ENCODE measurements at places on chromosomes 13 and 19.

DNA sequence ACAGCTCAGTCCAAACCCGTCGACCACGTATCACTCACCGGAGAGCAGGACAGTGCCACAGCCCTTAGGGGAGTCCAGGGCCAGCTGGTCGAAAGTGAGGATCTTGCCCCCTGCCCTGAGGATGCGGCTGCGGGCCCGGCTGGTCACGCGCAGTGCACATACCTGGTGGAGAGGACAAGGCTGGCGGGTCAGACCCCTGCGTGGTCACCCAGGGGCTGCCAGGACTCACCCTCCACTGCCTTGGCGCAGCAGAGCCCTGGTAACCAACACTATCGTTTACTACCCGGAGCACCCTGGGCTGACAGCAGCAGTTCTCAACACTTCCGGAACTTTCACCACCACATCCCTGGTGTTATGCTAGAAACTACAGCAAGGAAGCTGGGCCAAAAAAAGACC is 1.2 kb upstream of the FAM83E start:
- peak; percentile 11 for DNase-seq

DNA sequence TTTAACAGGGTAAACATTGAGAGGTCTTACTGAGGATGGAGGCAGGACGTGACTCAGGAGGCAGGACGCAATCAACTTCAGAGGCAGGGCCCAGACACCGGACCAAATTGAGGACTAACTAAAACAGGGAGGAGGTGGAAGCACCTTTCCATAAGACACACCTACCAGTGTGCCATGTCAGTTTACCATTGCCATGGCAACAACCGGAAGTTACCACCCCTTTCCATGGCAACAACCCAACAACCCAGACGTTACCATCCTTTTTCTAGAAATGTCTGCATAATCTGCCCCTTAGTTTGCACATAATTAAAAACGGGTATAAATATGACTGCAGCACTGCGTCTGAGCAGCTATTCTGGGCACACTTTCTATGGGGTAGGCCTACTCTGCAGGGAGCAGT is 53.5 kb upstream of the SOX21 start:
- no peak for DNase-seq

DNA sequence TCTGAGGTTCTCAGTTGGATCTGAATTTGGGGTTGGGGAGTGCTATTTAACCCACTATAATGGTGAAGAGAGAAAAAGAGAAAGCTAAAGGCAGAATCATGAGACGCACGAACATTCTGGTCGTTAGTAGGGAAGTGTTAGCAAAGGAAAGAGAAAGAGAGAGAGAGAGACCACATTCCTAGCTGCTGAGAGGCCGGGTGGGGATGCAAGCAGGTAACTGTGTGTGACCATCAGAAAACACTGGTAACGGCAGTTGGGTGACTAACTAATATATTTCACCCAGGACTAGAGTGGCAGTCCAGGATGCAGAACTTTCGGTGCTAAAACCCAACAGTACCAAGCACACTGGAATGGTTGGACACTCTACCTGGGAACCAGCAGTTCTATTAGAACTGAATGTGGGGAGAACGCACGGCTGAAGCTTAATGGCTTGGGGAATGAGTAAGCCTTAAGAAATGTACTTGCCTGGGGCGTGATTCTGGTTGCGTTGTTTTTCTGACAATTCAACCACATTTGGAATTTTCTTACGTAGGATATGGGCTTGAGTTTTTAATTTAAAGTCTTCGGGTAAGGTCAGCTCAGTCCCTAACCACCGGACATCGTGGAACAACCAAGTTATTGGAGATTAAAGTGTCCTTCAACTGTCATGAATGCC is 130.2 kb downstream of the DNAJC15 start:
- no peak for DNase-seq

- no peak for DNase-seq
These were observed 8.6 kb downstream of the RFPL4AL1 start for GRCh38 chr19:55777528-55777927.

- peak; percentile 54 for DNase-seq
These were observed 2.5 kb downstream of the ATP5F1D start for GRCh38 chr19:1243768-1244692.

- DNase-seq = no peak
These were observed 38.4 kb downstream of the BRD4 start for GRCh38 chr19:15293781-15294491.

- no peak for DNase-seq
These were observed 811.4 kb downstream of the DACH1 start for GRCh38 chr13:71055644-71056043.

DNA sequence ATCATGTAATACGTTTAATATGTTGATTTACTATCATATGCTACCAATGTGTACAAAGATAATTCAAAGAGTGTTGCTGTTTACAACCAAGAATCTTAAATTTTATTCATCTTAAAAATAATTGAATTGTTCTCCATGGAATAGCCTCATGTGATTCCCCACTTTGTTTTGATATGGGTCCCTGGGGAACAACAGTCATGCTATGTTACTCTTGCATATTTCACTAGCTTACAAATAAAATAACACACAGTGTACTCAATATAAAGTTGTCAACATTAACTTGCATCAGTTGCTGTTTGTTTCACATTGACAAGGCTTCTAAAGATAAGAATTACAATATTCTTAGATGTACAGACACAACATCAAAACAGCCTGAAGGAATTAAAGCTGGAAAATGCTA is 2.3 kb downstream of the ENOX1 start:
- no peak for DNase-seq

DNA sequence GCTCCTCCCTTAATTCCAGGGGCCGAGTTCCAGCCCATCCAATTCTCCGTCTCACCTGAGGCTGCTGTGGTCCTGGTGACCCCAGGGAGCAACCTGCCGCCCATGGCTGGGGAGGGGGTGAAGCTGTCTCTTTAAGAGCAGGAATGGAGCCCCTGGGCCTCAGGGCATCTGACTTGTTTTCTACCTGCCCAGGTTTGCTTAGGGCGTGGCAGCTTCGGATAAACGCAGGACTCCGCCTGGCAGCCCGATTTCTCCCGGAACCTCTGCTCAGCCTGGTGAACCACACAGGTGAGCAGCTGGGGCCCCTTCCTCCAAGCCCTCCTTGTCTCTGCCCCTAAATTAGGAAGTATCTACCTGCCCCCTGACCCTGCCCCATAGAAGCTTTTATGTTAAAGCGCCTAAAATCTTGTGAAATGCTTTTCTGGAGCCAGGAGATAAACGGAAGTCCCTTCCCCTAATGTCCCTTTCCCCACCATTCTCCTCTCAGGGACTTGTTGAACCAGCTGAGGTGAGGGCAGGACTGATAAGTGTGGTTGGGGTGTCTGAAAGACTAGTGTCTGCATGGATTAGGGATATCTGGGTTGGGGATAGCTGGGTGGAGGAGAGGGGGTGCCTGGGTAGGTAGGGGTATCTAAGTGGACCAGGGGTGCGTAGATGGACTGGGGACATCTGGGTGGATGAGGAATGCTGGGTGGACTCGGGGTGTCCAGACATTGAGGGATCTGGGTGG is 614 bp downstream of the FXYD3 start:
- no peak for DNase-seq

DNA sequence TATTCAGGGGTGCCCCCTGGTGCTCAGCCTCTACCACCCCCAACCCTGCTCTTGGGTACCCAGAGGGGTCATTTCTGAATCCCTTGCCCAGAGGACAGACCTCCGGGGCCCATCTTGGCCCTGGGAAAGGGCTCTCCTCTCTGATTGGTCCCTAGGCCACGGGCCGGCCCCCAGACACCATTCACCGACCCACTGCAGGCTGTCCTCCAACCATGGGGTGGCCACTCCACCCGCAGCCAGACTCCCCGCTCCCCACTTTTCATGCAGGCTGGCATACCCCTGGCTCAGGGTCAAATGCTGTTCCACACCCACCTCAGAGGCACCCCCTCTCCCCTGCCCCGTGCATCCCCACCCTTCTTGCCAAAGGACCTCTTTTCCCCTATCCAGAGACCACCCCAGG is 14.8 kb downstream of the SMIM24 start:
- DNase-seq = no peak

DNA sequence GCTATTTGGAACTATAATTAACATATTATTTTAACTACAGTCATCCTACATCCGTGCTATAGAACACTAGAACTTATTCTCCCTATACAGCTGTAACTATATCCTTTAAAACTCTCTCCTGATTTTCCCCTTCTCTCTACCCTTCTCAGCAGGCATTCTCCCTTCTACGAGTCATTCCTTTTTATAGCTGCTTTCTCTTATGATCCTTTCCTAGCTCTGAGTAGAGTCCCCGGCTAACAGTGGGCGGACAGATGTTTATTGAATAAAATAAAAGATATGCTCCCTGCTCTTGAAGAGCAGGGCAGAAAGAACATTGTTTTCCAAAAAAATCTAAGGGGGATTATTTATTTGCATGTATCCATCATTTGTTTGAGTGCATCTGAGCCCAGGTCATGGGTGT is 246.5 kb upstream of the TMTC4 start:
- DNase-seq = no peak

GRCh38 chr13:78383071-78383484 is 220.3 kb downstream of the POU4F1 start:
- peak; percentile 8 for DNase-seq

- no peak for DNase-seq
These were observed 11.2 kb downstream of the IL17D start for GRCh38 chr13:20714563-20715329.

DNA sequence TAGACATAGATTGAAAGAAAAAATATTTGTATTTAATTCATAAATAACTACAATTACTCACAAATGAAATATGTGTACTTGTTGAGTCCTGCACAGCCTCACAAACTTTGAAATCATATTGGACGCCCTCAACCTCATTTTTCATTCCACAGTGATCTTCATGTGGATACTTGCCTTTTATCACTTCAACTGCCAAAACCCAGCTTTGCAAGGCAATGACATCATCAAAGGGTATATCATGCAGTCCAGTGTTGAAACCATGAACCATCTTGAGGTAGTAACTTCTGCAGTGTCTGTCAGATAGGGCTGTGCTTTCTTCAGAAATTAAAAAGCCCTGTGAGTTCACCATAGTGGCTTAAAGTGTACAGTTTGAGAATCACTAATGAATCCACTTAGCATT is 82.2 kb downstream of the HS6ST3 start:
- DNase-seq = no peak

DNA sequence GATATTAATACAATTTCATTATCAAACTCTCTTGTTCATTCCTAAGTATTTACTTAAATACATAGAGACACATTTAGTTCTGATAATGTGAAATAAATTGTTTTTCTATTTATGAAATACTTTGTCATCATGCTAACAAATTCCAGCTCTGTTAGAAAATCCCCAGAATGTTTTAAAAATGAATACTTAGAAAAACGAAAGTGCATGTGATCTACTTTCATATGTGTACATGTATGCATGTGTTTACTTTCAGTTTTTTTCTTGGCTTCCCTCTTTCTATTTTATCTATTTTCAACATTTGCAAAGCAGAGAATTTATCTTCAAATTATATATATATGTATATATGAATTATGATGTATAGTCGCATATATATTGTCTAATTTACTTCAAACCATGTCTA is 1110.0 kb upstream of the PCDH20 start:
- no peak for DNase-seq

DNA sequence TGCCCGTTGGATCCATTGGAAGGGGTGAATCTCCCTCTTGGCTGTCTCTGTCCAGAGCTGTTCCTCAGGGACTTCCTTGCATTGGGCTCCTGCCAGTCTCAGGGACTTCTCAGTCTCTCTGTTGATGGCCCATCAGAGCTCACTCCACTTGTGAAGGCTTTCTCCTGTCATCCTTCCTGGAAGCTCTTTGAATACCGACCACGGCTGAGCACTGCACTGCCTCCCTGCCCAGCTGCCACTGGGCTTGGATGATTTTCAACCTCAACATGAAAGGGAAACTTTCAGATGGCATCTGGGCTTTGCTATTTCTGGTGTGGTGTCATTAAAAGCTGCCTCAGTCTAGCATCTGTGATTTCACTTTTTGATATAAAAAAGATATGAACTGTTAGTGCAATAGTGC is 66.1 kb upstream of the ANKRD10 start:
- DNase-seq = no peak

GRCh38 chr13:43981091-43981490 is 101.4 kb downstream of the LACC1 start:
- no peak for DNase-seq

- DNase-seq = no peak
These were observed 174.0 kb downstream of the DCT start for GRCh38 chr13:94305463-94305862.

DNA sequence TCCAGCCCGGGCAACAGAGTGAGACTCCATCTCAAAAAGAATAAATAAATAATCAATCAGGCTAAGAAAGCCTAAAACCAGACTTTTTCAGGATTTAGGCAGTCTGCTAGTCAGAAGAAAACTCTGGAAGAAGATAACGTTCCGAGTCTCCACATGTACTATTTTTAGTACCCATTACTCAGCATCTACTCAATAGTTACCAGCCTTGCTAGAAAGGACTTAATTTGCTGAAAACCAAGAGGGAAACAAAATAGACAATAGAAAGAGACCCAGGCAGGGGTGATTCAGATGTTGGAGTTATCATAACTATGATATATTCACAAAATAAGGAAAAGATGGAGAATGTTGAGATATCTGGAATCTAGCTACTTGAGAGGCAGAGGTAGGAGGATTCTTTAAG is 3.6 kb upstream of the LIN7B start:
- no peak for DNase-seq

DNA sequence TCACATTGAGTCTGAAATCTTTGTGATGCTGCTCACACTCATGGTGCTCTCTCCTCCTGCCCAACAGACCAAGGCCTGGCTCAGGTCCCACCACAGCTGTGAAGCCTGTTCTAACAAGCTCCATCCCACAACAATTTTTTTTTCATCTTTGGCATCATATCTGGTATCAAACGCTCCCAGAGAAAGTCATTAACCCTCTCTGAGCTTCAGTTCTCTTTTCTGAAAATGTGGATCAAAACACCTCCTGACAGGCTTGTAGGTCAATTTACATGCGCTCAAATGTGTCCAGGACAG is 224.4 kb downstream of the LACC1 start:
- no peak for DNase-seq

All from NCI-H1417 (cell line).